ENCODE measurements at places on chromosomes 2 and 18.

- no peak for DNase-seq
Measured at GRCh38 chr2:63000801-63001200, 49.8 kb upstream of the OTX1 start.

GRCh38 chr18:78579854-78580577 is 399.6 kb upstream of the SALL3 start:
- DNase-seq, result no peak

DNA sequence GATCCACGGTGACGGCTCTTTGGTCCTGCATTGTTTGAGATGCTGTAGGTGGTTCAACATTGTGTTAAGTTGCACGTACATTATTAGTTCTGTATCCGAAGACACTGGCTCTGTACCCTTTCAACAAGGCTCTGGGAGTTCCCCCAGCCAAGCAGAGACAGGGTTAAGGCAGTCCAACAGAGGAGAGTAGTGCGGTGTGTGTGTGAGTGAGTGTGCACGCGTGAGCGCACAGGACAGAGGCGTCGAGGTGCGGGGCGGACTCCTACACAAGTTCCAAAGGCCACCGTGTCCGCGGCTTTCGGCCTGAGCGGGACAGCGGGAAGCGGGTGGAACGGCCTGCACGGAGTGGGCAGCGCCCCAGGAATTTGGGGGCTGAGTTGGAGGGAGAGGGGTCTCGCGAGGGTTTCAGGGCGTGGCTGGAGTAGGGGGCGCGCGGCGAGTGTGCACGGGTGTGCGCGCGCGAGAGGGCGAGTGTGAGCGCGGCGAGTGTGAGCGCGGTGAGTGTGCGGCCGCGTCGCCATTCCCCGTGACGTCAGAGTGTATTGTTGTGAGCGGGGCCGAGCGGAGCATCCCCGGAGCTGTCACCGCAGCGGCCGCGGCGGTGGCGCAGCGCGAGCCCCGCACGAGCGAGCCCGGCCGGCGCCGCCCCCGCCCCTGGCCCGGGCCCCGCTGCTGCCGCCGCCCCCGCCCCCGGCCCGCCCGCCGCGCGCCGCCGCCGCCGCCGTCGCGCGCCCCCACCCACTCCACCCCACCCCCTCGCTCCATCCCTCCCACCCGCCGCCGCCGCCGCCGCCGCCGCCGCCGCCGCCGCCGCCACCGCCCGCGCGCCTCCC is at the start of gene ASXL3:
TSS of gene ASXL3 (plus strand) at position 535 of the 833 bp plus-strand sequence. CDS start 413 bp downstream, outside the sequence.
- no peak for DNase-seq

DNA sequence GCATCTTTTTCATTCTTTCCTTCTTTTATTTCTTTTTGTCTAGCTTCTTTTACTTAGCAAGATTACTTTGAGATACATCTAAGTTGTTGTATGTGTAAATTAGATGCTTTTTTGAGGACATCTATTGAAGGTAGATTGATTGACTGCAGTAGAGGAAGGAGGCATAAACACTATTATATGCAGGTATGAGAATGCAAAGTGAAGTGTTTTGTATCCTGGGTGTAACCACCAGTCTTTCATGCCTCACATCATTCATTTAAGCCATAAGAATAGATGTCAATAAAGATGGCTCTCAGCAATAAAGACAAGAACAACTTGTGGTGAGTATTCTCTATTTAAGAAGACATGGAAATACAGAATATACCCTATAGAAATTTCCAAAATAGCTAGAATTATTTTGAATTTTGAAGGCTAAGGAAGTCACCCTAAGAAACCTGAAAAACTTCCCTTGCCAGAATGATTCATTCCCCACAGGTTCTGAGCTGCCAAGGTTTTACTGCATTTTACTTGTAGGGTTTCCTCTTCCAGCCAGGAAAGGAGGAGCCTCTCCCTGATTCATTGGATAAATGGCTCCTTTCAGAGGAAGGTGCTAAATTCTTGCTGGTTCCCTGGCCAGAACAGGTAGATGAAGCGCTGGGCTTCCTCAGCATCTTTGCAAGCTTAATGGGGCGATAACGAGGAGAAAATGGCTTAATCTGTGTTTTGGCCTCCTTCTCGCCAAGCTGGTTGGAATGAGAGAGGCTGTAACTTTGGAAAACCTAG is 279.8 kb upstream of the SLC14A2 start:
- DNase-seq, result no peak

DNA sequence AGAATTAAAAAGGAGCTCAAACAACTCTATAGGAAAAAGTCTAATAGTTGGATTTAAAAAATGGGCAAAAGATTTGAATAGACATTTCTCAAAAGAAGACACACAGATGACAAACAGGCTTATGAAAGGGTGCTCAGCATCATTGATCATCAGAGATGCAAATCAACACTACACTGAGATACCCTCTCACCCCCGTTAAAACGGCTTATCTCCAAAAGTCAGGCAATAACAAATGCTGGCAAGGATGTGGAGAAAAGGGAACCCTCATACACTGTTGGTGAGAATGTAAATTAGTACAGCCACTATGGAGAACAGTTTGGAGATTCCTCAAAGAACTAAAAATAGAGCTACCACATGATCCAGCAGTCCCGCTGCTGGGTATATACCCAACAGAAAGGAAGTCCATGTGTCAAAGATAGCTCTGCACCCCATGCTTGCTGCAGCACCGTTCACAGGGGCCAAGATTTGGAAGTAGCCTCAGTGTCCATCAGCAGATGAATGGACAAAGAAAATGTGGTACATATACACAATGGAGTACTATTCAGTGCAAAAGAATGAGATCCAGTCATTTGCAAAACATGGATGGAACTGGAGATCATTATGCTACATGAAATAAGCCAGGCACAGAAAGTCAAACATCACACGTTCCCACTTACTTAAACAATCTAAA is 46.7 kb upstream of the B3GNT7 start:
- no peak for DNase-seq

DNA sequence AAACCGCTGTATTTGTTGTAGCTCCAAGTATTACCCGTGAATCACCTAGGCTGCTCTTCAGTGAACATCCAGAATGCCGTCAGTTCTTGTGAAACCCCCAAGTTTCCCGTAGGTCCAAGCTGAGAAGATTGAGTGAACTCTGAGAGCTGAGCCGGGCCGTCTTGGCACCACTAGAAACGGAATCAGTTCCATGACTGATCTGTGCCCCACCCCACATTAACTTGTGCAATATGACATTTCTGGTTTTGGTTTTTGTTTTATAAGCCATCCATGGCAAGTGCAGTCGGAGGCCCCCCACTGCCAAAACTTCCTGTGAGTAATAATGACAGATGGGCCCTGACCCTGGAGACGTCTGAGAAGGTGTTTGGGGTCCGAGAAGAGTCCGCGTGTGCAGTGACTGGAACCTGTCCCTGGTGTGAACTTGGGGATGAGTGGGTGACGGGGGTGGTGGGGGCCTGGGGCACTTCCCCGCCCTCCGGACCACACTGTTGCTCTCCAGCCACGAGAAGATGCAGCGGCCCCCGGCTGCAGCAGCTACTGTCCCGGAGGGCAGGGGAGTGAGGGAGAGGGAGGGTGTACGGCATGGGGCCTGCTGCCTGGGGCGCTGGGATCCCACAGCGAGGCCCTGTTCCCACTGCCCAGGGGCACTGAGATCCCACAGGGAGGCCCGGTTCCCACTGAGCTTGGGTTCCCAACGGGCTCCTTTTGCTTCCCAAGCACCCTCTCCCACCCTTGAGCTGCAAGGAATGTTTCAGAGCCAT is 26.5 kb downstream of the NFATC1 start:
- no peak for DNase-seq

- no peak for DNase-seq
Measured at GRCh38 chr2:68293024-68293423, 26.7 kb downstream of the CNRIP1 start.

GRCh38 chr2:3172265-3172935 is 205.2 kb downstream of the EIPR1 start:
- no peak for DNase-seq

DNA sequence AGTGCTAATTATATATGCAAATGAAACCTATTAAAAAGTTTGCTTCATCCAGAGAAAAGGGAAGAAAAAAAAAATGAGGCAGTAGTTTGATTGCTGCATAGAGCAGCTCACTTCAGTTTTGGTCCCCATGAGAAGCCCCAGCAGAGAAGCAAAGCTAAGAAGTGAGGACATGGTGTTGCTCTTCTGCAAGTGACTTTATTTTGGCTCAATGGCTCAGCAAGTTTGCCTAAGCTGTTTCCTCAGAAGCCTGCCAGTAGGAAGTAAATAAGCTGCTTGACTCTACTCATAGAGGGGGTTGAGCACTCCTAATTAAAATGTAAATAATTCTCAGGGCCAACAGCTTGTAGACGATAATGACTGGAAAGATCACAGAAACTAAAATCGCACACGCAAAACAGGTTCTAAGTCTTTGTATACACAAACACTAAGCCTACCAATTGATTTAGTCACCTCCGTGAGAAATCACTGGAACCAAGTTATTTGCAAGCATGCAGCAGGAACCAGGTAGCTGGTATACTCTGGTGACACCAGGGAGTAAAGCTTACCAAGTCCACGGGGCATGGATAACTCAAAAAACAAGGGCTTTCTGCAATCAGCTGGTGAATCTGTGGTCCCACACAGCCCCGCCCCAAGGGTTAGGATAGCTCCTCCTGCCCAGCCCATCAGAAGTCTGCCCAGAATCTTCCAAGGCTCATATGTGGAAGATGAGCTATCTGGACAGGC is 39.7 kb upstream of the NABP1 start:
- DNase-seq, result no peak

GRCh38 chr2:134154246-134154645 is 99.6 kb upstream of the MGAT5 start:
- no peak for DNase-seq

DNA sequence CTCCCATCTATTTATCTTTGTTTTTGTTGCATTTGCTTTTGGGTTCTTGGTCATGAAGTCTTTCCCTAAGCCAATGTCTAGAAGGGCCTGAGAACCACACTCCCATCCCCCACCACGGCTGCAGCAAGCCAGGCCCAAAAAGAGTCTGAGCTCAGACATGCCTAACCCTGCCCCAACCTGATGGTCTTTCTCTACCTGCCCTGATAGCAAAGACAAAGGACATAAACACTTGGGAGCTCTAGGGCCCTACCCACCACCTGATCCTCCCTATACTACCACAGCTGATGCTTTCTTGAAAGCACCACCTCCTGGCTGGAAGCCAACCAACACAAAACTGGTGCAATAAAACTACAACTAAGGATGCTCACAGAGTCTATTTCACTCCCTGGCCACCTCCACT is 233.4 kb downstream of the WDR7 start:
- no peak for DNase-seq

GRCh38 chr2:164896634-164897355 is 55.2 kb upstream of the COBLL1 start:
- no peak for DNase-seq

GRCh38 chr2:34627003-34627402 is 1027.9 kb upstream of the FAM98A start:
- DNase-seq, result no peak

GRCh38 chr2:117982376-117983033 is 31.4 kb downstream of the CCDC93 start:
- no peak for DNase-seq

DNA sequence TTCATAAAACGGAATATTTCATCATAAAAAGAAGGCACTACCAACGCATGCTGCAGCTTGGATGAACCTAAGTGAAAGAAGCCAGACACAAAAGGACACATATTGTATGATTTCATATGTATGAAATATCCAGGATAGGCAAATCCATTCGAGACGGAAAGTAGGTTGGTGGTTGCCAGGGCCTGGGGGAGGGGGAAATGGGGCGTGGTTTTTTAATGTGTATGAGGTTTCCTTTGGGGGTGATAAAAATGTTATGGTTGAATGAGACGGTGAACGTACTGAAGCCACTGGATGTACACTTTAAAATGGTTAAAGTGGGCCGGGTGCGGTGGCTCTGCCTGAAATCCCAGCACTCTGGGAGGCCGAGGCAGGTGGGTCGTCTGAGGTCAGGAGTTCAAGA is 20.0 kb upstream of the SPATA3 start:
- no peak for DNase-seq

DNA sequence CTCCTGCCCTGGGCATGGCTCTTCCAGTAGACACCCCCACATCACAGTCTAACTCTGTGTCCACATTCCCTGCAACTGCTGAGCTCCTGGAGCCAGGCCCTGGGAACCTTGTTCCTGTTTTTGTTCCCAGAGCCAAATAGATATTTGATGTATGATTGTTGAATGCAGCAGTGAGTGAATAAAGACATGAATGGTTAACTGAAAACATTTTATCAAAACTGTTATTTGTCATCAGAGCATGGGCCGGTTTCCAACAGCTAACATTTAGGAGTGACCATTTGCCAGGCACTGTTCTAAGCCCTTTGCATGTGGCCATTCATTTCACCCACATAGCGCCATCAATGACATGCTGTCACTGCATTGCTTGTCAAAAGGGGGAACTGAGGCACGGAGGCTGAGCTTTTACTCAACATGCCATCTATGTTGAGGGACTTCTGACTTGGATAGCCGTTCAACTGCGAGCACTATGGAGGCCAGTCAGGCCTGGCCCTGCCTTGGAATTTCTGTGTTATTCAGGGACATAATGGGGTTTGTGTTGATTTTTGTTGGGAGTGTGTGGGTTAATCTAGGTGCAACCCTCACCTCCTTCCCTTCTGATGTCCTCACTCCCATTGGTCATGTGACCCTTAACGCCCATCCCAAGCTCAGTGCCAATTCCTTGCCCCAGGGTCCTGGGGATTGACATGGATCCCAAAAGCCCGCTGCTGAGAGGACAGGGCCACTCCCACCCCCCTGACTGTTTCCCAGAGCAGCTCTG is 12.6 kb downstream of the IL1R1 start:
- DNase-seq, result no peak

GRCh38 chr2:15825276-15825980 is 114.9 kb upstream of the MYCN start:
- DNase-seq, result no peak

DNA sequence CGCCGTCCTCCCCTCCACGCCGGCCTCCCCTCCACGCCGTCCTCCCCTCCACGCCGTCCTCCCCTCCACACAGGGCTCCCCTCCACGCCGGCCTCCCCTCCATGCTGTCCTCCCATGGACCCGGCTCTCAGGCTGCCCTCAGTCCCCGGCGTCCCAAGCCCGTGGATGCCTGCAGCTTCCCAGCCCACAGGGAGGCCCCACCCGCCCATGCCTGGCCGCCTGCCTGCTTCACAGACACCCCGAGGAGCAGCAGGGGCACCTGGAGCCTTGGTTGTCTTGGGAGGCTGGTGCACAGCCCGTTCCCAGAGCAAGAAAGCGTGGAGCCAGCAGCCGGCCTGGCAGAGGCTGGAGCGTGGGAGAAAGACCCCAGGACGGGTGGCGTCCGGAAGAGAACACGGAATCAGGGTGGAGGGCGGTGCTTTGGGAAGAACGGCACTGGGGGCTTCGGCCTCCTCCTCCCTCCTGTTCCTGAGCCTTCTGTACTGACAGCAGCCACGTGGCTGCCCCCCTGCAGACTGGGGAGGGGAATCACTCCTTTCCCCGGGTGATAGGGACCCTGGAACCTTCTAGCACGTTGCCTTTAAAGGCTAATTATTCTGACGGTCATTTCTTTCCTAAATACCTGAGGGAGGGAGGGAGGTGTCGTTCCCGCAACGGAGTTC is 26.2 kb upstream of the KCNG2 start:
- no peak for DNase-seq

DNA sequence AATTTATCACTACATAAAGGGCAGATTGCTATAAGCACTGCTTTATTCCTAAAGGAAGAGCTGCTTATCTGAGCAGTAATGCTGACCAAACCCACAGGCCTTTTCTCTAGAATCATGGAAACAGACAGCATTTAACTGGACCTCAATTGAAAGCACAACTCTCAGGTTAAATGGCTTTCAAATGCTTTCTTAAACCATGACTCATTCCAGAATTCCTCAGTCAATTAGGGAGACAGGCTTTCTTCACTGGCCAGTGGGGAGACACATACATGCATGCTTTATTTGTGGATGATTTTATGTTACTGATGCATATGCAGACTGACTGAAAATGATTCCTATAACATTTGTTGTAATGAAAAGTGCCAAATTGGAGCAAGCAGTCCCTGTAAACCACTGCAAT is 114.6 kb downstream of the ACVR1 start:
- DNase-seq, result no peak

Data from stimulated activated CD8-positive, alpha-beta memory T cell treated with anti-CD3 and anti-CD28 coated beads, Interleukin-4, amount 100 ng/mL, for 24 hours (primary cell).